Spinal cord (tissue), 10 donors: ENCODE measurements at places on chromosomes 1 and 21.

- H3K36me3 ChIP-seq = no peaks in the 10 kb centered on the region
- peaks cover 10% of the 10 kb centered on the region for H3K4me1 ChIP-seq
- no peaks in the 10 kb centered on the region for H3K27me3 ChIP-seq
- no peak for DNase-seq
- H3K27ac ChIP-seq = no peak overlapping the region
- no peak overlapping the region for H3K4me3 ChIP-seq
Measured at GRCh38 chr21:39632796-39633442, 20.2 kb downstream of the B3GALT5 start.

- H3K4me3 ChIP-seq = no peak overlapping the region
- no peaks in the 10 kb centered on the region for H3K36me3 ChIP-seq
- DNase-seq = no peak
- no peaks in the 10 kb centered on the region for H3K4me1 ChIP-seq
- H3K27ac ChIP-seq = no peak overlapping the region
- H3K27me3 ChIP-seq = no peaks in the 10 kb centered on the region
Measured at GRCh38 chr1:54528613-54529012, 19.4 kb upstream of the ACOT11 start.

GRCh38 chr1:101388904-101389546 is 152.2 kb downstream of the S1PR1 start:
- no peaks in the 10 kb centered on the region for H3K4me1 ChIP-seq
- no peak for DNase-seq
- no peak overlapping the region for H3K27ac ChIP-seq
- H3K36me3 ChIP-seq = no peaks in the 10 kb centered on the region

GRCh38 chr1:206581571-206581981 is 30.7 kb downstream of the EIF2D start:
- no peaks in the 10 kb centered on the region for H3K27me3 ChIP-seq
- no peak for DNase-seq
- no peak overlapping the region for H3K27ac ChIP-seq
- H3K36me3 ChIP-seq = peaks cover 16% of the 10 kb centered on the region

DNA sequence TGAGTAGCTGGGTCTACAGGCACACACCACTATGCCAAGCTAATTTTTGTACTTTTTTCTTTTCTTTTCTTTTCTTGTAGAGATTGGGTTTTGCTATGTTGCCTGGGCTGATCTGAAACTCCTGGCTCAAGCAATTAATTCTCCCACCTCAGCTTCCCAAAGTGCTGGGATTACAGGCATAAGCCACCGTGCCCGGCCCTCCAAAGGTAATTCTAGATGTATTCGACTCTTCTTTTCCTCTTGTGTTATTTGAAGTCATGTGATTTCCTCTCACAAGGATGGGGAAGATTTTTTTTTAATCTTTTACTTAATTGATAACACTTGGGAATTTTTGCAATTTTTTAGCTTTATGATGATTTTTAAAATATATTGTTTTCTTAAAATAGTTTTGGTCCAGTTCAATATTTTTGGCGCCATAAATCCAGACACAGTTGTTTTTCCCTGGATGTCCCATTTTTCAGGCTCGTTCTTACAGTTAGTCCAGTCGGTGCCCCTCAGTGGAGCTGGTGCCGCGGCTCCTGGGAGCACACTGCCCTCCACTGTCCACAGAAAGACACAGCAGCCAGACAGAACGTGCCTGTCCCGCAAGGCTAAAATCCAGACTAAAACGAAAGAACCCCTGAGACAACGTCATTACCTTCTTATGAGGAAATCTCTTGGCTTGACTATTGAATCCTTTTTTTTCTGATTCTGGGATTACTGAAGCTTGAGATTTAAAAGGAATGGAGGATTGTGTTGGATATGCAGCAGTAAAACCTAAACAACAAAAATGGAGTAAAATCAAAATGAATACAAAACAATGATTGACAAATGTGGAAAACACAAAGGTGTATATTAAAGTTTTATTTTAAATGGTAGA is 22.4 kb downstream of the STPG1 start:
- no peak overlapping the region for H3K4me3 ChIP-seq
- H3K27ac ChIP-seq = peak overlapping the region; percentile 45
- H3K27me3 ChIP-seq = no peaks in the 10 kb centered on the region
- peak; percentile 44 for DNase-seq

DNA sequence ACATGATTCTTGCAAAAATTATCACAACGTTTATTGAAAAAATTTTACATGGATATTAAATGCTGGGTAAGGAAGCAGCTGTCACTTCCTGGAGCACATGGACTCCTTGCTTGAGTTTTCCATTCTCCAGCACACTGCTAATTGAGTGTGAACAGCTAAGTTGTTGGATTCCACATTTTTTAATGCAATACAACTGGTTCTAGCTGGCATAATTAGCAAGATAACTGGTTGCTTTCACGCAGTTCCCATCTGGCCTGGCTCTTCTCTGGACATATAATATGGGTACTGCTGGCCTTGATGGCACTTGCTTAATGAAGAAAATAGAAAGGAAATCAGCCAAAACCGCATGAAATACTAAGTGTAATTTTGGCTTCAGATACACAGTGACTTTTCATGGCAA is 26.6 kb downstream of the RGS21 start:
- H3K27ac ChIP-seq = no peak overlapping the region
- DNase-seq = peak; percentile 10
- no peak overlapping the region for H3K4me3 ChIP-seq
- no peaks in the 10 kb centered on the region for H3K4me1 ChIP-seq

DNA sequence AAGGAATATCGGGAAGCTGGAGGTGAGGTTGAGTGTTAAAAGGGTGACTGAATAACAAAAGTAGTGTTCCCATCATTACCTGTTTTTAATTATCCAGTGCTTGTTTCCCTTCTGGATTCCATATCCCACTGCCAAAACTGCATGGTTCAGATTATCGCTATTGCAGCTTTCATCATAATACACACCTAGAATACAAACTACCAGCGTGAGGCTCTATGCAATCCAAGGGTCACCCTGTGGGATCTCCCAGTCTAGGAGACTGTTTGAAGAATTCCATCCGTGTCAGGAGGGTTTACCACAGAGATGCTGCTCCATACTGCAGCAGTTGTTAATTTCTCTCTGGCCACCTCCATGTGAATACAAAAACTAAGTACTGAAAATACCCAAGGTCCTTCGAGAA is 9.0 kb downstream of the CTSK start:
- DNase-seq = no peak
- H3K4me1 ChIP-seq = no peaks in the 10 kb centered on the region
- H3K27me3 ChIP-seq = no peaks in the 10 kb centered on the region
- H3K4me3 ChIP-seq = no peak overlapping the region
- H3K27ac ChIP-seq = no peak overlapping the region

DNA sequence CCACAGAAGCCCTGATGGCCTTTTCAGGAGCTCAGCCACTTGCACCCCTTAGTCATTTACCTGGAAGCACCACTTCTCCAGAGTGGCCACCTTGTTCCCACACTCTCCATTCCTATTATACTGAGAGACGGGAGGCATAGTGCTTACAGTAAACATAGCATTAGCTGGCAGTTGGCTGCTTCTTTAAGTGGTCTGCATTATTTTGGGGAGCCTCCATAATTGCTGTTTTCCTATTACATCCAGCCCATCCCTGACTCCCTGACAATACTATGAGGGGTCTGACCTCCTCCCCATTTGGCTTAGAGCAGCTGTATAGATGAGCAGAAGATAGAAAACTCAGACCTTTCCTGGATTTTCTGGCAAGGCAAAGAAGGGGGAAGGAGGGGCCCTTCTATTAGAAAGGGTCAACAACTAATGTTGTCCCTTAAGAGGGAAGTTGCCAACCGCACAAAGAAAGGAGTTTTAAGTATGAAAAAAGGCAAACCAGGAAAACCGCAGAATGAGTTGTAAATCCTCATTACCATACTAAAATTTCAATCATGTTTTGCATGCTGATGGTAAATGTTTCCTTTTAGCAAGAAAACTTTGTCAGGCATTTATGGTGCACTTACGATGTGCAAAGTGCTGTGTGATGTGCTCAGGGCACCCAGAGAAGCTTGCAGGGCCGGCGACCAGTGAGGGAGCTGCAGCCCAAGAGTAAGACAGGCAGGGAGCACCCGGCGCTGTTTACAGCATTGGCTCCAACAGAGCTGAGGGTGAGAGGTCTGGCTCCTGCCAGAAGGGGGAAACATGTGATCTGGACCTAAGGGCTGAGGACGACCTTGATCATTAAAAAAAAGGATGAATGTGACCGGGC is 167.3 kb downstream of the ZZZ3 start:
- H3K27ac ChIP-seq = peak overlapping the region; percentile 91
- no peaks in the 10 kb centered on the region for H3K27me3 ChIP-seq
- H3K4me3 ChIP-seq = no peak overlapping the region
- no peak for DNase-seq
- no peaks in the 10 kb centered on the region for H3K36me3 ChIP-seq

GRCh38 chr1:244235157-244235556 is 184.1 kb downstream of the ZBTB18 start:
- no peak overlapping the region for H3K27ac ChIP-seq
- peaks cover 5% of the 10 kb centered on the region for H3K27me3 ChIP-seq
- no peaks in the 10 kb centered on the region for H3K36me3 ChIP-seq
- H3K4me3 ChIP-seq = no peak overlapping the region
- peaks cover 14% of the 10 kb centered on the region for H3K4me1 ChIP-seq
- DNase-seq = no peak

DNA sequence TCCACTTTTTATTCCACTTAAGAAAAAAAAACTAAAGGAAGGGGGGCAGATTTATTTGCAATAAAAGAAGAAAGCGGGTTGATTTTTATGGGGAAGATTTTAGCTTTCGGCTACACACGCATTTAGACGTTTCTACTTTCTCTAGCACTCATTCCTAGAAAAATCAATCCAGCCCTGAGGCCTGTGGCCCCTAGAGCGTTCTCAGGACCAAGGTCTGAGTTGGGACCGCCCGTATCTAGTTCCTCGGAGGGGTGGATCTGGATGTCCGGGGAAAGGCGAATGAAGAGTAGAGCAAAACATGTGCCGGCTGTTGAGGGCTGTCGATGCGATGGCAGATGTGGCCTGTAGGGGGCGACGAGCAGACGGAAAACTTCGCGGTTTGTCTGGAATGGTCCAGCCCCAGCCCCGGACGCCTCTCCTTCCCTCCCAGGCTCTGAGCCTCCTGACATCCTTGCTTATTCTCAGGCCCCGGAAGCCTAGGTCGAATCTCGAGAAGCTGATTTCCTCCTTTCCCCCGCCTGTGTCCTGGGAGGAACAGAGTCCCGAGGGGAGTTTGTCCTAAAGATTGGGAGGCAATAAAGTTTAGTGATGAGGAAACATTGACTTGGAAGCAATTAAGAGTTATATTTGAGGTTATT is 5.2 kb downstream of the FOXD3 start:
- H3K4me1 ChIP-seq = peaks cover 34% of the 10 kb centered on the region
- peak overlapping the region; percentile 37 for H3K4me3 ChIP-seq
- peaks cover 92% of the 10 kb centered on the region for H3K27me3 ChIP-seq
- H3K27ac ChIP-seq = peak overlapping the region; percentile 80

DNA sequence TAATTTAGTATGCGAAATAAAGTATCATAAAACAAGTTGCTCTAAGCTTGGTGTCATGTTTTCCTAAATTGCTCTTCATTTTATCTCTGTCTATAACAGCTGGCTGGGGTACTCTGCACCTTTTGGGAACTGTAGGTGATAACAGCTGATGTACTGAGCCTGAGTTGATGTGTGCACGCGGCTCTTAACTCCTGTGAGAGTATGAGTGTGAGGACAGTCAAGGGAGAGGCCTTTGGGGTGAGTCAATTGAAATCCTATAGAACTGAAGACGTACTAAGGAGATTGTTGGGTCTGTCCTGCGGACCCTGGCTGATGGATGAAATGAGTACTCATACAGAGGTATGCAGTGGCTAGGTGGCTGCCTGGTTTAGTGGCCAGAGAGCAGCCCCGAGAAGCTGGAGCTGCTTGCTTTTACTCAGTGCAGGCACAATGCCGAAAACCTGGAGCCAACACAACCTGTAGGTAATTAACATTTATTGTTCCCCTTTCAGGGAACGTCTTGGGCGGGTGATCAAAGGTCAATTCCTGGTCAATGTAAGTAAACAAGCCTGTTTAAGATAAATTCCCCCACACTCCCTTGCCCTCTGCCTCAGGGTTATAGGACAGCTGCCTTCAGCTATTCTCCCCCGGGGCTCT is 188.5 kb downstream of the PRDM2 start:
- H3K4me3 ChIP-seq = no peak overlapping the region
- no peaks in the 10 kb centered on the region for H3K36me3 ChIP-seq
- DNase-seq = no peak
- peaks cover 11% of the 10 kb centered on the region for H3K4me1 ChIP-seq
- H3K27me3 ChIP-seq = no peaks in the 10 kb centered on the region

DNA sequence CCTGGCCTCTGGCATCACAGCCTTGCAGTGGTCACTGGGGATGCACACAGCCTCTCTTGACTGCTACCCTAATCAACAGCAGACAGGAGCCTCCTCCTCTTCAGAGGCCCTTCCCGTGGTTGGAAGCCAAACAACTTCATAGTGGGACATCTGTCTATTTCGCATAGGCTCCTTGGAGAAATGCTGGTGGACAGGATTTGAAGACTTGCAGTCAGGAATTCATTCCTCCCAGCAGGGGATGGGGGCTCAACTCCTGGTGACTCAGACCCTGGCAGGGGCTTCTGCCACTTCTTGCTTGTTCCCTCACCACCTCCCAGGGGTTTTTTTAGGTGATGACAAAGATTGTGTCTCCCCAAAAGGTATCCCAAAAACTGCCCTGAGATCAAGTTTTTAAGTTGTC is 191.7 kb upstream of the CAMK1G start:
- no peaks in the 10 kb centered on the region for H3K4me1 ChIP-seq
- H3K36me3 ChIP-seq = no peaks in the 10 kb centered on the region
- no peaks in the 10 kb centered on the region for H3K27me3 ChIP-seq
- no peak overlapping the region for H3K4me3 ChIP-seq
- no peak for DNase-seq

DNA sequence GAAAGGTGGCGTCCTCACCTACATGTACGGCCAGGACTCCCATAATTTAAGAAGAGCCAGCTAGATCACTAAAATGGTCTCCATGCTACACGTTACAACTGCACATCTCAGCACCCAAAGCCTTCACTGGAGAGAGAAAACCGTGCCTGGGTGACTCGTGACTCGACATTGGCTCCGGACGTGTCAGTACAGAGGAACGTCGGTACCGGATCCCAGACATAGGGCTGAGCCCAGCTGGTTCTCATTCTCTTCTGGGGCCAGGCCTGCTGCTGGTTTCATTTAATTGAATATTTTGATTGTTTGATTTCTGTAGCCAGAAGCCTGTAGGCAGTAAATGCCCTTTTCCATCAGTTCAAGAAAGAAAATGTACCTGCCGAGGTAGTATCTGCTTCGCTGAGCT is 93.1 kb downstream of the HHIPL2 start:
- no peak overlapping the region for H3K27ac ChIP-seq
- H3K4me1 ChIP-seq = peaks cover 11% of the 10 kb centered on the region
- peaks cover 7% of the 10 kb centered on the region for H3K27me3 ChIP-seq

DNA sequence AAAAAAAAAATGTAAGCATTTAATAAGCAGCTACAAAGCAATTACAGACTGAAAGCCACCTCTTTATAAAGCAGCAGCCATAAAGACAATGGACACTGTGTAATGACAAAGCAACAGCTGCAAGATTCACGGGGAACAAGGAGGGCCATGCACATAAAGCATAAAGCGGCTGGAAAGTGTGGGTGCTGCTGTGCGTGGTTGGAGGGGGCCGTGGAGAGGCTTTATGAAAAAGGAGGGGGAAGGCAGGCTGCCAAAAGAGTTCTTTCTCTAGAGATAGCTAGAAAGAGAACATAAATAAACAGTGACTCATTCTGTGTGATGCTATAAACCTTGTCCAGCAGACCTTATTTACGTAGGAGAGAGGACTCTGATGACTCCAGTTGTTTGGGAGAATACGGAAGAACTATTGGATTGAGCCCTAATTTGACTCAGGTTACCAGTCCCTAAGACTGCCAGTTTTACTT is 49.3 kb downstream of the ADAMTS1 start:
- no peaks in the 10 kb centered on the region for H3K27me3 ChIP-seq
- H3K27ac ChIP-seq = peak overlapping the region; percentile 67
- H3K4me3 ChIP-seq = no peak overlapping the region
